Activated effector memory CD4-positive, alpha-beta T cell treated with Interleukin-2 at 50 U/mL for 16 hours (primary cell): ENCODE measurements at places on chromosomes 4 and X.
A peak's percentile ranks its signal among the peaks of the same experiment; 100 is the strongest.

- DNase-seq = no peak
Measured at GRCh38 chr4:83013420-83013867, 2.8 kb upstream of the LIN54 start.

DNA sequence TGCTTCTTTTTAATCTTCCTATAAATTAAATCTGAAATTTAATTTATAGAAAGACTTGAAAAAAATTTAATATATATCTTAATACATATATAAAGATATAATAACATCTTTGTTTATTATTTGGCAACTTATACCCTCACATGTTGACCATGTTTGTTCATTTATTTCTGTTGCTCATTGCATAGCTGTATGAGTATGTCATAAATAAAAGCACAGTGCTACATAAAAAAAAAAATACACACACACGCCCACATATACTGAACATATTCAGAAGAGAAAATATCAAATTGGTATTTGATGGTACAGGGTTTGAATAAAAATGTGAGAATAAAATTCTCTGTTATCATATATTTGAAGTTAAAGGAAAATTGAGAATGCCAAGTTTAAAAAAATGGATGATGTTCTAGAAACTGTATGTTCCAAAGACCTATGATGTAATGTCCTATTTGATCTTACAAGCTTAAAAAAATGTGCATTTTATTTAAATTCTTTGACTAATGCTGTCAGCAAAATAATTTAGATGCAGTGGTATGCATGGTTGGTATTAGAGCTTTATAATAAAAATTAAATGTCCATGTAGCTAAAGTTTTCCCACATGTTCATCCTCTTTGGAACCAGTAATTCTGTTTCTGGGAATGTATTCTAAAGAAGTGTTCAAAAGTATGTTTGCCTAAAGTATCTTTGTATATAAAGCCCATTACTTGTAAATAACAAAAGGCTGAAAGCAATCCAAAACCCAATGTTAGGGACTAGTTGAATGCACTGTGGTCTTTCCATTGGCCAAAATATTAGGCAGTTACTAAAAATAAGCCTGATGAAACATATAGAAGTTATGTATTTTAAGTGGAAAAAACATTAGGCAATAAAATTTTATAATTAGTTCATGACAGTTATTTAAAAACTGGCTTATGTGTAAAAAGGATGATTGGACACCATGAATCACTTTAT, 12.9 kb downstream of the TMEM184C start:
- no peak for DNase-seq

- DNase-seq = no peak
Measured at GRCh38 chr4:109574443-109574850, 14.4 kb downstream of the MCUB start.

GRCh38 chrX:45889471-45889870, 655.8 kb downstream of the ZNF674 start:
- DNase-seq = no peak

GRCh38 chrX:42432552-42432951, 345.4 kb downstream of the PPP1R2C start:
- no peak for DNase-seq

DNA sequence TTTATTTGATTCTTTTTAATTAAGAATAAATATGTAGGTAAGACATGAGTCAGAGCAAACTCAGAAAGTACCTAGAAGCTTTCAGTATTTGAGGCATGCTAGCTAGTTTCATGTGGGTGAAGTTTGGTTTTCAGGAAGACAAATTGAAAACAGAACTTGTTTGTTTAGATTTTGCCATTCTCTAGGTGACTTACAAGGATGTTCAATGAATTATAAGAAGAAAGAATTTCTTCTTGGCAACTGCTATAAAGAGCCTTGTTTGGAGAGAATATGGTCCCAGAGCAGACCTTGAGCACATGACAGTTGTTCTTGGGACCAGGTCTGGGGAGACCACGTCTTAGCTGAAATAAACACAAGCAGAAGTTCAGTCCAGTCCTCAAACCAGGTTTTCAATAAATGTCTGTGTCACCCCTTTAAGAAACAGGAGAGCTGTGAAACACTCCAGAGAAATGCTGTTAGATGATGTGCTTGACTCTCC, 38.0 kb upstream of the IL21 start:
- DNase-seq = no peak

GRCh38 chrX:17613979-17614588, 123.2 kb upstream of the SCML1 start:
- no peak for DNase-seq

- no peak for DNase-seq
Measured at GRCh38 chr4:145531859-145532258, 50.2 kb downstream of the SMAD1 start.

- DNase-seq = peak; percentile 16
Measured at GRCh38 chr4:123398853-123399626, 2.4 kb downstream of the SPRY1 start.

DNA sequence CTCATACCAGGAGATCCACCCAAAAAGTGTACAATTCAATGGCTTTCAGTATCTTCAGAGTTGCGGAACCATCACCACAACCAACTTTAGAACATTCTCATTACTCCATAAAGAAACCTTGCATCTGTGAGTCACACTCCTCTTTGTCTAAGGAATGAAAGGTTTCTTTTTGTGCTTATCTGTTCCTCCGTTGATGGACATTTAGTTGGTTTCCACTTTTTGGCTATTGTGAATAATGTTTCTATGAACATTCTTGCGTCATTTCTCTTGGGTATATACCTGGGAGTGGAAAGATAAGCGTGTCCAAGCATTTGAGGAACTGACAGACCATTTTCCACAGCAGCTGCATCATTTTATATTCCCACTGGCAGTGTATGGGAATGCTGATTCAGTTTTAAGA, 10.6 kb downstream of the FAM184B start:
- no peak for DNase-seq

DNA sequence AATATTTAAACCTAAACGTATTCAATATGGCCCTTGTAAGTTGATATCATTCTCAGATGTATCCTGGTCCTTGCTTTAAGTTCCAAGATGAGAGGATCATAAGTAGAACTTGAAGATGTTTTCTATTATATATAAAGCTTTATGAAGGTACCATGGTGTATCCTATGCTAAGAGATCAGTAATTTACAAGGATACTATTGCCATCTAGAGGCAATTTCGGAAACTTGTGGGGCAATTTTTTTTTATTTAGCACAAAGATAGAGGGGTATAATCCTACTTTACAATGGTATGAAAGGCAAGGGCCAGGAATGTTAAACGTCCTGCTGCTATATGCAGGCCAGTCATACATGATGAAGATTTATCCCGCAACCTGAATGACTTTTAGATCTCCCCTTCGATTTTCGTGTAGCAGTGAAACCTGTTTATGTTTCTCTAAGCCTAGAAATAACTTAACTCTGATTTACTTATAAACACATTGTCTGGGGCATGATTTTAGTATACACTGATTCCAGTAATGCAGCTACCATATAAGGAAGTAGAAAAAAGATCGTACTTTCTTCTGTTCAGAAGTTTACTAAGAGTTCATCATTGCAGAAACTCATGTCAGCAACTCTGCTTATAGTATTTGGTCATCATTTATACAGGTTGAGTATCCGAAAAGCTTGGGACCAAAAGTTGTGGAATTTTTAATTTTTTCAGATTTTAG, 2.6 kb downstream of the SLC25A31 start:
- DNase-seq = no peak

DNA sequence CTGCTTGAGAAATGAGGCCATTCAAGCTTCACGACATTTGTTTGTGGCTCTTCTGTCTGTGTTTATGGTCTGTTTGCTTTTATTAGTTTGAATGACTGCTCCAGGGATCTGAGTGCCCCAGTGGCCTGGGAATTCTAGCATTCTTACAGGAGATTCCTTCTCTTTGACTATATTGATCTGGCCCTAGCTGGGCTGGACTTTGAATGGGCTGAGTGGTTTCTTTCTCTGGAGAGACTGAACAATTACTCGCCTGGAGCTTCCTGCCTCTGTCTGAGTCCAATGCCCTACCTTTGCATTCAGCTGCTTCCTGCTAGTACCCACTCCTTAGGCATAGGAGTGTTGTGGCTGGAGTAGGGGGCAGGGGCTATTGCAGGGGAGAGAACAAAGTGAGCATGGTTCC, 51.2 kb upstream of the EDA start:
- no peak for DNase-seq

DNA sequence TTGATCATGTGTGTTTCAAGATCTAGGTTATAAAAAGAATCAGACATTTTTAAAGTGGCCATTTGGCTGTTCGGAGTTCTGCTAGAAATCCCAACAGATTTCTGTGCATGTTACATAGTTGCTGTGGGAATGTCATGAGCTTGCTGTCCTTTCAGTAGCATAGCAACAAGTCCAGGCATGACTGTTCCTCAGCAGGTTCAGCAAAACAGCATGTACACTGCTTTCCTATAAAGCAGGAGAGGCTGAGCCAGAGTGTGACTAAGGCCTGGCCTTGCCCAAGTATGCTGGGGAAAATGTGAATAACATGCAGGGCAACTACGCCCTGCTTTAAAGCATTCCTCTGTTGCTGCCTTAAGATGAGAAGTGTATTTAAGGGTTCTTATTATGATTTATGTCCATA, 217.1 kb upstream of the SMIM31 start:
- no peak for DNase-seq

DNA sequence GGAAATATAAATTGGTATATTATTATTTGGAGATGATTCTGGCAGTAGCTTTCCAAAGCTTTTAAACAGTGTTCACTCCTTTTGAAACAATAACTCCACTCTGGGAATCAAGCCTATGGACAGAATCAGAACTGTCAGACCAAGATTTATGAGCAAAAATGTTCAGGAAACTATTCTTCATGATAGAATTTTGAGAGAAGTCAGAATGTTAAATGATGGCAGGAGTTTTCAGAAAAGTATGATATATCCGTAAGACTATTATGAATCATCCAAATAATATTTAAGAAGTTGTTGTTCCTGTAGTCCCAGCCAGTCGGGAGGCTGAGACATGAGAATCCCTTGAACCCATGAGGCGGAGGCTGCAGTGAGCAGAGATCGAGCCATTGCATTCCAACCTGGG, 50.5 kb upstream of the ADGRG2 start:
- no peak for DNase-seq

DNA sequence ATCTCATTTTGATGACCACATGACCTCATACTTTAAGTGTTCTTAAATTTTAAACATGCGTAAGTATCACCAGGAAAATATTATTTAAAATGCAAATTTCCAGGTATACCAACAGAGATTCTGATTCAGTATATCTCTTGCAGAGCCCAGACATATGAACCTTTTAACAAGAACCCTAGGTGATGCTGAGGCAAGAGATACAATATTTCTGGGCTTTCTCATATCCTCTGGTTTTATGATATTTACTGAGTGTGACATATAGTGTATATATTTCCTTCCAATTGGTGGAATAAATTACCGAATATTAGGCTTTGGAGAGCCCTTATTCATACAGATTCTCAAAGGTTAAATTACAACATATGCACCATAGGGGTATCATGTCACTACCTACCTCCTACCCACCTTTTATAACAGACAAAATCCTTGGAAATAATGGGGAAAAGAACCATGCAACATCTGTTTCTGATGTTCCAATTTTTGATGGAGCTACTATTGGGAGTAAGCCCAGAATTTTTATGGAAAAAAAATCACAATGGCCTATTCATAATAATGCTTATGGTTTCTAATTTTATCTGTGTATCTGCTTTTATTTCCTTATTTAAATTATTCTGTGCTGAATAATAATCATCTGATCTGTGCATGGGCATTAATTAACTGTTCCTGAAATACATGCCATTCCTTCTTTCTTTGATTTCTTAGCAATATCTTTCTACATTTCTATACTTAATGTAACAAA, 27.1 kb downstream of the KCTD8 start:
- DNase-seq = no peak

GRCh38 chr4:98586291-98586961, 72.0 kb downstream of the TSPAN5 start:
- DNase-seq = no peak

GRCh38 chr4:101678180-101678579, 112.3 kb upstream of the BANK1 start:
- no peak for DNase-seq

DNA sequence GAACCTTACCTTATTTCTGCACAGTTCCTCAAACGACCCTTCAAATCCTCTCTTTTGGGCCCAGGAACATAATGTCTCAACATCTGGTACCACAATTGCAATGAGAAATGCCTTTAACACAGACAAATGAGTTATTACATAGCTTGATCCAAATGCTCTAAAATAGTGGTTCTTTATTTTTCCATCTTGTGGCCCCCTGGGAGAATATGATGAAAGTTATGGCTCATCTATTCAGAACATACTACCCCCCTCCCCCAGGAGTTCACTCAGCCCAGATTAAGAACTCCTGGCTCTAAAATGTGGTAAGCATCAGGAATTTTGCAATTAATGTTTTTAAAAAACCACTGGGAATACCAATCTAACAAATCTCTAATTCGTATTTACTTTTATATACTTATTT, 23.9 kb upstream of the CENPU start:
- no peak for DNase-seq

- no peak for DNase-seq
Measured at GRCh38 chr4:156695163-156695562, 276.4 kb downstream of the PDGFC start.
